ENCODE measurements at places on chromosomes 3 and 15.

- DNase-seq: no peak
Observed at GRCh38 chr3:185940951-185941350, 3.1 kb upstream of the TRA2B start.

- DNase-seq: no peak
Observed at GRCh38 chr3:150905339-150905738, at the start of gene MINDY4B. MINDY4B (minus strand) TSS chr3:150905439; CDS start chr3:150905439, 0 bp downstream.

- no peak for DNase-seq
Observed at GRCh38 chr3:166248784-166249183, 411.6 kb upstream of the BCHE start.

- DNase-seq: no peak
Observed at GRCh38 chr3:169657351-169658124, 6.0 kb downstream of the MECOM start.

DNA sequence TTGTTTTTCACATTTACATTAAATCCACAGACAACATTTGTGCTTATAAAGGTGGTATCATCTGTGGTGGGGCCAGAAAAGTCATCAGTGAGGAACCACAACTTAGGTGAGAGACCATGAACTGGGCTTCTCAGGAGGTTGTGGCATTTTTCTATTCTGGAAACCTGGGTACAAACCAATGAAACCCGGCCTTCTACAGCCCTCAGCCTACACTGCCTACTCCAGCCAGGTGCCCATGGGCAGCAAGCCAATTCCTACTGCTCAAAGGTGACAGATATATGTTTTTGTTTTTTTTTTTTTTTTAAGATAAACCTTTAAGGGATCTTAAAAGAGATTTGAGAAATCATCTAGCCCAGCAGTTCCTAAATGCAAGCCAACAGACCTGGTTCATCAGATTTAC, 20.3 kb downstream of the SPG21 start:
- DNase-seq: no peak

DNA sequence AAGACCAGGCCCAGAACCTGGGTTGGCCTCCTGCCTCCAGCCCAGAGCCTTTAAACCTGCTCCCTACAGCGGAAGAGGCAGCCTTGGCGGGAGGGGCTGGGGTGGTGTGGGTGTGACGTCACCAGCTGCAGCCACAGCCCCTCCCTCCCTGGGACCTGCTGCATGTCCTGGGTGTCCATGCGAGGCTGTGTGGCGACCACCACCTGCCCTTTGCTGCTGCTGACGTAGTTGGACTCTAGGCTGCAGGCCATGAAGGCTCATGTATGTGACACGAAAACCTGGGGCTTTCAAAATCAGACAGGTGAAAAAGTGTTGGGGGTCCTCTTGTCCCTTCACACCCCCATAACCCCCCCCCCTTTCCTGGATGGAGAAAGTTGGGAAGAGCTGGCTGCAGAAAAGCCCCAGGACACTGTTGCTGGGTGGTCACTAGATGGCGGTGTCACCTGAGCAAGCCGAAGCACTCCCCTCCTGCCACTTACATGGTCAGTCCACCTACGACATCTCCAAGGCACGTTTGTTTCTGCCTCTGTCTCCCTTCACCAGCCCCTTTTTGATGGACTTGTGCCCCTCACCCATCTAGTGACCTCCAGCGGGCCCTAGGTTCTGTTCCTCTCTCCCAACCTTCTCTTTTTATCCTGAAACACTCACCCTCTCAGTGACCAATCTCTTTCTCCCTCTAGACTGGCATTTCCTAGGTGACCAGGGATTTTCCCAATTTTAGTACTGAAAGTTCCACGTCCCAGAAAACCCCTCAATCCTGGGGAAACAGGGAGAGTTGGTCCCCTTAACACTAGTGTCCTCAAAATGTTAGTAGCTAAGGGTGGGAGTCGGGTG, 35.2 kb downstream of the SLC6A20 start:
- DNase-seq: peak; percentile 19

DNA sequence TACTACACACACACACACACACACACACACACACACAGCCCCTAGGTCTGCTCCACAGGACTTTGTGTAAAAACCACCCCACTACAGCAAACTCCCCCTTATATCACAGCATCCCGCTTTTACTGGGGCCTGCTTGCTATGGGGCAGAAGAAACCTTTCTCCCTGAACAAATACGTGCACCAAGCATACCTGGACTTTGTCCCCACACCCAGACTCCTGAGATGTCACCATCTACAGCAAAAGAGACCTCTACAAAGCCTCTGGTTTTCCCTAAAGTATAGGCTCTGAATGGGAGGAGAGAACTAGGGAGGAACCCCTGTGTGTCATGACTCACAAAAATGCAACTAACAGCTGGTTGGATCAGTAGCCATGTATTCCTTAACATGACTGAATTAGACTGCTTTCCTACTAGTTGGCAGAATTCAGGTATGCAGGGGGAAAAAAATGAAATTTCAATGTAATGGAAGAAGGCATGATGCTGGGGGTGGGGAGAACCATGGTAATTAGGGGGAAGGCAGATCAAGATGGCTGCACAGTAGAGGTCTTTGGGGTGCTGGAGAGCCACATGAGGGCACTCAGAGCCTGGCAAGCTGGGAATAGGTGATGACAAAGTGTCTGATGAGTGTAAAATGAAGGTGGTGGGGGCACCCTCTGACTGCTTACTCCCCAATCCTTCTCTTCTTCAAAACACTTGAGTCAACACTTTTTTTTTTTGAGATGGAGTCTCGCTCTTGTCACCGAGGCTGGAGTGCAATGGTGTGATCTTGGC, 45.9 kb downstream of the DAPK2 start:
- no peak for DNase-seq

GRCh38 chr3:134644731-134645514, 5.9 kb downstream of the KY start:
- DNase-seq: no peak

DNA sequence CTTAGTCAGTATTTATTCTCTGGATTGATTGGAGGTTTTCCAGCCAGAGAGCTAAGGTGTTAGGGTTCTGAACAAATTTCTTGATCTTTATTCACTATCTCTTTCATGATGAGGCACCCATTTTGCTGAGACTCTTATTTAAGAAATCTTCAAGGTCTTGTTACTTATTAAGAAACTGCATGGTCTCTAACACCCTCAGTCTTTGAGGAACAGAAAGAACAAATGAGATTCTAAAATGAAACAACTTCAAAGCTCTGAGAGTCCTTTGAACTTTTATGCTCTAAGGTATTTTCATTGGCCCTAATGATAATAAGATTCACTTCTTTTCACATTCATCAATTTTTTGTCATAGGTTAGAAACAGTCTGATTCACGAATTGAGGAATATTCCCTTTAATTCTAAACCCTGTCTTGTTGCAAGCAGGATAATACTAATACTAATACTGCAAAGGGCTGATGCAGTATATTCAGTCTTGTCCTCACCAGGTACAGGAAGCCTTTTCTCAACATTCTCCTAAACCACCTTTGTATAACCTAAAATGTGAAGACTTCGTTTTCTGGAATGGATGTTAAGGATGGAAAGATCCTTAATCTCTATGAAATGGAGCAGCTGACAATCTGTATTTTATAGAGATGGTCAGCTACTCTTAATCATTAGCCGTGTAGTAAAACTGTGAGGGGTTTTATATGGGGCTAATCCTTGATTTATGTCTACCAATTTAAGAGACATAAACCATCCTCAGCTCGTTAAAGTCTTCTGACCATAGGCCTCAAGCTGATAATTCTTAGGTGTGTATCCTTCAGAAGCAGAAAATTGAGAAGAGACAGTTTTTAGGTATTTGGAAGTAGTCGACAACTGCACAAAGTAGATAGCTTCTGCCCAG, 198.3 kb downstream of the OTOL1 start:
- DNase-seq: no peak

- DNase-seq: no peak
Observed at GRCh38 chr3:196506687-196507086, 3.1 kb upstream of the RNF168 start.

GRCh38 chr3:50609763-50610085, 1.9 kb downstream of the CISH start:
- DNase-seq: no peak

- no peak for DNase-seq
Observed at GRCh38 chr3:147736226-147736625, 327.1 kb downstream of the ZIC1 start.

DNA sequence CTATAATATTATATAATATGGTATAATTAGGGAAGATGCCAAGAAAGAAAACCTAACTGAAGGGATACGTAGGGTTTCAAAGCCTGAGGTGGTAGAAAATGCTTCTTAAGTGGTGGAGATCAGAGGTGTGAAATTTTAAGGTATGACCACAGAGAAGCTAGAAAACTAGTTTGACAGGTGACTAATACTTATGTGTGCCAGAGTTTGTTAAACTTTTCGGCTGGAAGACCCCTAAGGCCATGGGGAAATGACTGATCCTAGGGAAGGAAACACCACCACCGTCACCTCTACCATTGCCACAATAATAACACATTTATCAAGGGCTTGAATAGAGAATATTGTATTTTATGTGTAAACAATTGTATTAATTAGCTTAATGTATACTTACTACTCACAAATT, 261.4 kb upstream of the GBE1 start:
- no peak for DNase-seq

GRCh38 chr3:125375950-125376679, 990 bp upstream of the ZNF148 start:
- no peak for DNase-seq

- no peak for DNase-seq
Observed at GRCh38 chr3:185176750-185177359, 24.0 kb upstream of the C3orf70 start.

GRCh38 chr3:3545360-3545759, 253.9 kb upstream of the LRRN1 start:
- no peak for DNase-seq

DNA sequence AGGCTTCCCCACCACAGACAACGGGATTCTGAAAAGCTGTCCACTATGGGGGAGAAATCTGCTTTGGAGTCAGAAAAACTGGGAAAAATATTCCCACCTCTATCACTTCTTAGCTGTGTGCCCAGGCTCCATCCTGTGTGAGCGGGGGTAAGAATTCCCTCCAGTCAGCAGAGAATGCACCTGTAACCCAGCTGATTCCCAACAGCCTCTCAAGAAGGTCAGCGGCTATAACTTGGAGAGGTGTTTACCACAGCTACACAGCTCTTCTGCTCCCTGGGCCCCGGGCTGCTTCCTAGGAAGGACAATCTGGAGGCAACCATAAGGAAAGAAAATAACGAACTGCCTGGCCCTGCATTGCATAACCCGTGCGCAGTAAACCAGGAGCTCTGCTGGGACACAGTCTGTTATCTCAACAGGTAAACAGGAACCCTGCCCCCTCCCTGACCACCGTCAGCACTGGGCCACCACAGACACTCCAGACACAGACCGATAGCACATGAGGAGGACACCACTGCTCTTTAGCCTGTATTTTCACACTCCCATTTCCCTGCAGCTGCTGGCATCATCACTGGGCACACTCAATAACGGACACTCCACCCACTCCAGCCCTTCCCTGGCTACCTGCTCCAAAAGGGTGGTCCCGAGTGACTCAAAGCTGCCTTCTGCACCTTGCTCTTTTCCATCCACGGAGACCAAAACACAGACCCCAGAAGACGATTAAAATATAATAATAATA, 2.1 kb downstream of the RAB43 start:
- no peak for DNase-seq

Data from stimulated activated CD8-positive, alpha-beta memory T cell treated with anti-CD3 and anti-CD28 coated beads, Interleukin-4, amount 100 ng/mL, for 24 hours (primary cell).